Small intestine (tissue), 16 donors: ENCODE measurements at places on chromosomes 6 and 20. TPM values are rescaled to one million over a fixed set of nuclear protein-coding genes. Genes with fewer than 3 reads are reported as not detected.

DNA sequence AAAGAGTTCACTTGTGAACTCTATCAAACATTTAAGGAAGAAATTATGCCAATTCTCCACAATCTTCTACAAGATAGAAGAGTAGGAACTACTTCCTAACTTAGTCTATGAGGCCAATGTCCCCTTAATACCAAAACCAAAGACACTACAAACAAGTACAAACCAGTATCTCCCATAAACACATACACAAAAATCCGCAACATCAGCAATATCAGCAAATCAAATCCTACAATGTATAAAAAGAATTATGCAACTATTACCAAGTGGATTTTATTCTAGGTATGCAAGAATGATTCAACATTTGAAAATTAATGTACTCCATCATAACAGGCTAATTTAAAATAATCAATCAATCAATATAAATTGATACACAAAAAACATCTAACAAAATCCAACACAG is 45.4 kb downstream of the SYCP2 start:
- DNase-seq, result no peak
- H3K36me3 ChIP-seq, result no peaks in the 10 kb centered on the region
- no peaks in the 10 kb centered on the region for H3K27me3 ChIP-seq
- H3K27ac ChIP-seq, result no peak overlapping the region
- H3K4me1 ChIP-seq, result no peaks in the 10 kb centered on the region

DNA sequence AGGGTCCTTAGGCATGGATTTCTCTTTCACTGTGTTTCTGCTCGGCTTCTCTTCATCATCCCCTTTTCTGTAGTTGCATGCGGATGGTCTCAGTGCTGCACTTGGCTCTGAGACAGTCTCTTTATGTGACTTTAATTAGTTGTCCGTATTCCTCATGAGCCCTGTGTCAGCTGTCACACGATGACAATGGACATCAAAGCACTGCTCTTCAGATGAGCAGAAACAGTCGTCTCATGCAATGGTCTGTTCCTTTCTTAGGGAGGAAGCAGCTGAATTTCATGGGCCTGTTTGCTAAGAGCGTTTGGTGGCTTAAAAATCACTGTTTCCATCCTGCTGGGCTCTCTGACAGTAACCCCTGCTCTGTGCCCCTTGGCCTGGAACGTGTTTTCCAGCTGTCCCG is 64.9 kb downstream of the SYTL3 start:
- no peak overlapping the region for H3K4me3 ChIP-seq
- H3K27me3 ChIP-seq, result no peaks in the 10 kb centered on the region
- H3K27ac ChIP-seq, result no peak overlapping the region
- no peak for DNase-seq

DNA sequence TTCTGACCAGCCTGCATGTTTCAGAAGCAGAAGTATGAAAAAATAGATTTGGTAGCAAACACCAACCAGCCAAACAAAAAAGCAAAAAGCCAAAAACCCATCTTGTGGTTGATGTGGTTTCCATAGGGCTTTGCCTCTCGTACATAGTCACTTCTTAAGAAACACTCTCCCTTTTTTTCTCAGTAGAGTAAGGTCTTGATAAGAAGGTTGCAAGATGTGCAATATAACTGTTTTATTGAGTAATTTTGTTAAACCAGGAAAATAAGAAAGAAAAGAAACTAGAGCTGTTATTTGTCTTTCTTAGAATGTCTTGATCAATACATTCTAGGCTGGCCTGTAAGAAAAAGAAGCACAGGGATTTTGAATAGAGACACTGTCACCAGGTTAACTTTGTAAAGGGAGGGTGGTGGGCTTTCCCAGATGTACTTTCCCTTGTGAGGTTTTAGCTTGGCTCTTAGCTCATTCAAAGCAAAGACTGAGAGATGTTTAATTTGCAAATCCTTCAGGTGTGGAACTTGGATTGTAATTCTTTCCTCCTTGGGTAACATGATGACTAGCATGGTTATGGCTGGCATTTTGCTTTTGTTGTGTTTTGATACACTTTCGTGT is 49.7 kb downstream of the AKAP12 start:
- H3K4me3 ChIP-seq, result no peak overlapping the region
- H3K27me3 ChIP-seq, result no peaks in the 10 kb centered on the region
- DNase-seq, result no peak

Gene RANBP9
- 27.1 TPM for polyA plus RNA-seq

Gene PRSS16
- 18.4 TPM for polyA plus RNA-seq

DNA sequence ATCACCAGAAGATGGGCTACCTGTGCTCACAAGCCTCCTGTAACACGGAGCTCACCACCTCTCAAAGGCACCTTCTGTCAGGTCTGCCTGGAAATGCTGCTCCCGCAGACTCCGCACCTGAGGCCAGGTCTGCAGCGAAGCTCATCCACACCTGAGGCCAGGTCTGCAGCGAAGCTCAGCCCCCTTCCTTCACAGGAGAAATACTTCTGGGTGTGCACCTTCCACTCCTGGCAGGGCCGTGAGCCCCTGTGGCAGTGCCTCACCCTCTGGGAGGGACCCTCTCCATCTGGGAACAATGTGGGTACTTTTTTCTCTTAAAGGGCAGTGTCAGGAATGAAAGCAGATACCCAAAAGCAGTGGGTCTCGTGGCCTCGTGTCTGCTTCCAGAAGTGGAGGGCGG is 1.4 kb upstream of the SLCO4A1 start:
- no peak for DNase-seq
- no peak overlapping the region for H3K4me3 ChIP-seq
- H3K27me3 ChIP-seq, result no peaks in the 10 kb centered on the region
- H3K27ac ChIP-seq, result no peak overlapping the region
- H3K4me1 ChIP-seq, result peaks cover 7% of the 10 kb centered on the region
- H3K36me3 ChIP-seq, result no peaks in the 10 kb centered on the region

GRCh38 chr6:17281100-17281496 is at the start of gene RBM24:
RBM24 (plus strand) TSS chr6:17281361; CDS start chr6:17281582, 221 bp downstream.
- peak within 1 kb of the TSS; percentile 58 for H3K4me3 ChIP-seq
- H3K27me3 ChIP-seq, result peaks cover 3% of the 10 kb centered on the region
- H3K4me1 ChIP-seq, result no peaks in the 10 kb centered on the region

DNA sequence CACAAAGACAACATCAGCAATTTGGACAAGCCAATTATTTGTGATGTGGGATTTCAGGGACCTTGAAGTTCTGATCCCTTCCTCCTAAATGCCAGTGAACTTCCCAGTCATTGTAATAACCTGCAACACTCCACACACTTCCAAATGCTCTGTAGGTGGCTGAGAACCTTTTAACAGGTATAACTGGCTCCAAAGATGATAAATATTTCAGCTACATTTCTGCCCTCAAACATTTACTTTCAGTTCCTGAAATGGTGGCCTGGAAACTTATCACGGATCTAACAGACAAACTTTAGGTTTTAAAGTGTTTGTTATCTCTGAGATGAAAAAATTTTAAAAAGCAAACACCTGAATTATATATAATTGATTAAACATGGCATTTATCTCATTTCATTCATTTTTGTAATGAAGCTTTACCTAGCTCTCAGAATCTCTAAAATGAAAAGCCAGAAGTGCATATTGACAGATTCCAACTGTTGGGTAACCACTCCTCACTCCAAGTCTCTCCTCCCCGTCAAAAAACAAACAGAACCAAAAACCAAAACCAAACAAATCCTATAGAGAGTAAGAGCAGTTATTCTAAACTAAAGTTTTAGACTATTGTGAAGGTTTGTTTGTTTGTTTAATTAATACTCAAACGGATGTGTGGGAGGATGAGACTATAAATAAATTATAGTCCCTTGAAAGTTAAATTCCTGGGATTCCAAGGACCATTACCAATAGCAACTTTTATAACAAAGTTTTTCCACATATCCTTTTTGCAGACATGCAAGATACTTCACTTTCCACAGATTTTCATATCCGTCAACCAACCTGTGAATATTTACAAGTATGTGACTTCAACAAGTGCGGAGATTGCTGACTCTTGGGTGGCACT is 12.4 kb upstream of the KIAA0408 start:
- no peaks in the 10 kb centered on the region for H3K27me3 ChIP-seq
- no peaks in the 10 kb centered on the region for H3K36me3 ChIP-seq
- no peak overlapping the region for H3K4me3 ChIP-seq
- DNase-seq, result no peak
- H3K27ac ChIP-seq, result no peak overlapping the region
- H3K4me1 ChIP-seq, result peaks cover 2% of the 10 kb centered on the region

GRCh38 chr6:90126181-90126580 is 170.5 kb downstream of the BACH2 start:
- H3K27ac ChIP-seq, result no peak overlapping the region
- H3K4me3 ChIP-seq, result no peak overlapping the region
- no peaks in the 10 kb centered on the region for H3K27me3 ChIP-seq
- H3K4me1 ChIP-seq, result no peaks in the 10 kb centered on the region
- no peaks in the 10 kb centered on the region for H3K36me3 ChIP-seq

DNA sequence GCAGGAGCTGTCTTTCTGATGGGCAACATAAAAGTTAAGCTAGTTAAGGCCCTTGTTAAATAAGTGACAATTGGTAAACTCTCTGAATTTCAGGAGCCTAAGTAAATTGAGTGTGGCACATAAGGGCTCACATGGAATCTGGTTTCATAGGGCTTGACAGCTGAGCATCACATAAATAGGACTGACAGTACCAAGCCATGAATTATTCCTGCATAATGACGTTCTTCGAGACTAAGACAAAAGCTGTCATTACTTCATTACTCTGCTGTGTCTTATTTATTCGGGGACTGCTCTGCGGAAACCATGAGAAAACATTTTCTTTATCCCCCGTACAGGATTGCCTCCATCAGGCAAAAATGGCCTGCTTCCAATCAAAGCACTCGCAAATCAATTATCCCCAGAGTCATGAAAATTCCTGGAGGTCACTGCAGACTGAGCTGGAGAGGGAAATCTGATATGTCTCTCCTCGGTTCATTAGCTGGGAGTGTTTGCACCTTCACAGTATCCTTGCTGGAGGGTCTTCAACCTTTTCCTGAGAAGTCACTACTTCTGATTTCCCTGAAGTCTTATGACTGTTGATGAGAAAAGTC is 311.4 kb downstream of the CDH26 start:
- no peak overlapping the region for H3K4me3 ChIP-seq
- no peak overlapping the region for H3K27ac ChIP-seq
- no peaks in the 10 kb centered on the region for H3K4me1 ChIP-seq

Gene SRMS
- not detected for polyA plus RNA-seq

DNA sequence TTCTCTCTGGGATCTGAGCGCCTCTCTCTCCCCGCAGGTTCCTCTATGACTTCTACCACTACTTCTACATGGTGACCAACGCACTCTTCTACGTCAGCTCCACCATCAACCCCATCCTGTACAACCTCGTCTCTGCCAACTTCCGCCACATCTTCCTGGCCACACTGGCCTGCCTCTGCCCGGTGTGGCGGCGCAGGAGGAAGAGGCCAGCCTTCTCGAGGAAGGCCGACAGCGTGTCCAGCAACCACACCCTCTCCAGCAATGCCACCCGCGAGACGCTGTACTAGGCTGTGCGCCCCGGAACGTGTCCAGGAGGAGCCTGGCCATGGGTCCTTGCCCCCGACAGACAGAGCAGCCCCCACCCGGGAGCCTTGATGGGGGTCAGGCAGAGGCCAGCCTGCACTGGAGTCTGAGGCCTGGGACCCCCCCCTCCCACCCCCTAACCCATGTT is 36.3 kb upstream of the MRGBP start:
- H3K4me1 ChIP-seq, result no peaks in the 10 kb centered on the region
- H3K4me3 ChIP-seq, result no peak overlapping the region
- no peaks in the 10 kb centered on the region for H3K36me3 ChIP-seq
- DNase-seq, result no peak
- no peaks in the 10 kb centered on the region for H3K27me3 ChIP-seq
- H3K27ac ChIP-seq, result no peak overlapping the region

Gene TMEM200A
- polyA plus RNA-seq, result 3.6 TPM

DNA sequence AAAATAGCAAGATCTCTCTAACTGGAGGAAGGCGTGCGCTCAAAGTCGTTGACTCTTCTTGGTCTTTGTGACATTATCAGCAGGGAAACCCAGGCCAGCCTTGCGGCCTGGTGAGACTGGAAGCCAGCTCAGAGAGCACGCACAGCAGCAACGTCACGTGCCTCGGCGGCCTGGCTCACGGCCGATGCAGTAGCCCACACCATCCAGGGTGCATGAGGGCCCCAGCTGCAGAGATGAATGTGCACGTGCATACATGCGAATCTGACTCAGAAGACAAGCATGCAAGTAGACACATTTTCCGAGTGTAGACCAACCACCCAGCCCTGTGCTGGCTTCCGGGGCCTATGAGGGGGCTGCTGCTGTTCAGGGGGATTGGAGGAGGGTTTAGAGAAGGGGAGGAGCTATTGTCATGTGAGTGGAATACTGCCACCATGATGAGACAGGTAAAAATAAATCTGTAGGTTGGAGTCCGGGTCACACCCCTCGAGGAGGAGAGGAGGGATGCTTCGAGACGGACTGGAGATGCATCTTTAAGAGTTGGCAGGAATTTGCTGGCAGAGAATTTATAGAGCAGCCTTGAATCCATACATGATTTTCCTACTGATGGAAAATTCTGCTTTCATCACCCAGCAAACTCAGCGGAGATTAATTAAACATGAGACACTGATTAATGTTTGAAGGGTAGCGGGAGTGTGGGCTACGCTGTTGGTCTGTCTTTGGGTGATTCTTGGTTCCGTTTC is 388.2 kb downstream of the CDH4 start:
- H3K27ac ChIP-seq, result no peak overlapping the region
- no peaks in the 10 kb centered on the region for H3K36me3 ChIP-seq
- no peaks in the 10 kb centered on the region for H3K4me1 ChIP-seq
- DNase-seq, result no peak

Gene DEFB124
- polyA plus RNA-seq, result not detected

DNA sequence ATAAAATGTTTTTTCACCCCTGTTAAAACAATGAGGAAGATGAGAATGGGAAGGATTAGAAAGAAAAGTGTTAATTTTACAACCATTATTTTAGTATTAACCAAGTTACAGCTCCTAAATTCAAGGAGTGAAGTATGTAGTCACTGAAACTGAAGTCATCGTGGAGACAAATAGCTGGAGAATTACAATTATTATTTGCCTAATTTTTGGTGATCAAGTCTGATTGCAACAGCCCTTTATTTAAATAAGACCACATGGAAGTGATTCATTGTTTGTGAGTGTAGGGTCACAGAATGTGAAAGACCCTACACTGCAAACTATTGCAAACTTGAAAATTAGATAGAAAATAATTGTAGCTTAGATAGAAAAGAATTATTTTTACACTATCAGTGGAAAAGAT is 292.4 kb downstream of the CENPW start:
- no peaks in the 10 kb centered on the region for H3K36me3 ChIP-seq
- H3K4me3 ChIP-seq, result no peak overlapping the region
- H3K27me3 ChIP-seq, result no peaks in the 10 kb centered on the region
- no peak for DNase-seq

DNA sequence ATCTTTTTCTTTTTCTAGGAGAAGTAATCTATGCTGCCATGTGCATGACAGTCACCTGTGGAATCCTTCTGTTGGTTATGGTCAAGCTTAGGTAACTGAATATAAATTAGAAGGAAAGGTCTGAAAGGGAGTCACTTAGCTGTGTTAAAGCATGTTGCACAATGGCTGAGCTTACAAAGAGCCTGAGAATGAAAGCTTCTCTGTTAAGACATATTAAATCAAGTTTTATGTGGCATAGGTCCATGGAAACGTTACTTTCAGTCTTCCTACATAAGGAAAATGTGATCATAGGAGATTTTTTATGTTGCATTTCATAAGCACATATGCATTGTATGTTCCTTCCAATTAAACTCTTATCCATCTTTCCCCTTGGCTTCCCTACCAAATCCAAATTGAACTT is 72.1 kb downstream of the GFRAL start:
- H3K36me3 ChIP-seq, result no peaks in the 10 kb centered on the region
- H3K27ac ChIP-seq, result no peak overlapping the region
- no peaks in the 10 kb centered on the region for H3K27me3 ChIP-seq
- DNase-seq, result no peak
- H3K4me1 ChIP-seq, result no peaks in the 10 kb centered on the region

Gene ENPP4
- polyA plus RNA-seq, result 7.7 TPM

- H3K27me3 ChIP-seq, result no peaks in the 10 kb centered on the region
- H3K27ac ChIP-seq, result peak overlapping the region; percentile 72
- DNase-seq, result no peak
- H3K4me3 ChIP-seq, result no peak overlapping the region
Observed at GRCh38 chr6:139149383-139149782, 14.5 kb downstream of the HECA start.
